Naive thymus-derived CD8-positive, alpha-beta T cell (primary cell): ENCODE measurements at places on chromosomes 3 and 15.
A peak's percentile ranks its signal among the peaks of the same experiment; 100 is the strongest.

GRCh38 chr3:153244961-153245360 is 82.9 kb downstream of the RAP2B start:
- H3K4me1 ChIP-seq, result peaks cover 58% of the 10 kb centered on the region
- no peaks in the 10 kb centered on the region for H3K27me3 ChIP-seq
- H3K36me3 ChIP-seq, result no peaks in the 10 kb centered on the region

GRCh38 chr15:69360642-69361041 is 53.5 kb upstream of the KIF23 start:
- no peaks in the 10 kb centered on the region for H3K36me3 ChIP-seq
- H3K27ac ChIP-seq, result no peak overlapping the region
- no peak for DNase-seq
- H3K27me3 ChIP-seq, result peaks cover 5% of the 10 kb centered on the region
- no peaks in the 10 kb centered on the region for H3K4me1 ChIP-seq

DNA sequence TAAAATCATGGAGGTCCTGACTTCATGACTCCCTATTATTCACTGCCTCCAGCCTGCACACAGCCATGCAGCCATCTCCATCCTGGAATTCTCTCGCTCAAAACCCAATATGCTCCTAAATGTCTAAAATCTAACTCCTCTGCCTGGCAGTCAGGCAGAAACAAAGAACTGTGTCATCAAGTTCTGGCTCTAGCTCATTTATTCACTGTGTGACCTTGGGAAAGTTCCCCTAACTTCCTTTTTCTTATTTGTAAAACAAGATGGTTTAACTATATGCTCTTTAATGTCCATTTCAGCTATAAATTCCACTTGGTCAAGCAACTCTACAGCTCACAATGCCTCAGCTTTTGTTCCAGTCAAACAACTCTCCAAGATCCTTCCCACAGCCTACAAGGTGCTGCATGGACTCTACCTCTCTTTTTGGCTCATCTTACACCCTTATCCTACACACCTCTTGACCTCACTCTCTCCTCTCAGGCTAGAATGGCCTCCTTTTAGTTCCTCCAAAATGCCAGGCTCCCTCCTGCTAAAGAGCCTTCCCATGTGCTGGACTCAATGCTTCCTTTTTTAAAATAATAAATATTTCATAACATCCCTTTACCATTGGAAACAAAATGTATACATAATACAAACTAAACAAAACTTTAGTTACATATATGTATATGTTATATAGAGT is 16.4 kb downstream of the PIK3CB start:
- H3K27me3 ChIP-seq, result no peaks in the 10 kb centered on the region
- H3K4me3 ChIP-seq, result no peak overlapping the region
- no peak for DNase-seq
- H3K4me1 ChIP-seq, result peaks cover 50% of the 10 kb centered on the region

DNA sequence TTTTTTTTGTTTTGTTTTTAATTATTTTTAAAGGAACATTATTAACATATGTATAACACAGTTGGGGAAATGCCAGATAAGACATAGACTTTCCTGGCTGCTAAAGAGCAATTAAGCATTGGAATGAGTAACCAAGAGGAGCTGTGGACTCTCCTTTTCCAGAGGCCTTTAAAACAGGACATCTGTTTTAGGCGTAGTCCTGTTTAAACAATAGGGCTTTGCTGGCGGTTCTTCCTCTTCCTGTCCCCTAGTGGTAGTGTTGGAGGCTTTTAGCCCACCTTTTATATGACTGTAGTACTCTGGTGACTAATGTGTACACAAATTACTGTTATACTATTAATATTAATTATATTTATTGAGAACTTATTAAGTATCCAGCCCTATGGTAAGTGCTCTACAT is 81.9 kb downstream of the PPARG start:
- H3K36me3 ChIP-seq, result no peaks in the 10 kb centered on the region
- DNase-seq, result no peak
- H3K27me3 ChIP-seq, result peaks cover 12% of the 10 kb centered on the region
- H3K4me1 ChIP-seq, result no peaks in the 10 kb centered on the region
- H3K4me3 ChIP-seq, result no peak overlapping the region
- H3K27ac ChIP-seq, result no peak overlapping the region

DNA sequence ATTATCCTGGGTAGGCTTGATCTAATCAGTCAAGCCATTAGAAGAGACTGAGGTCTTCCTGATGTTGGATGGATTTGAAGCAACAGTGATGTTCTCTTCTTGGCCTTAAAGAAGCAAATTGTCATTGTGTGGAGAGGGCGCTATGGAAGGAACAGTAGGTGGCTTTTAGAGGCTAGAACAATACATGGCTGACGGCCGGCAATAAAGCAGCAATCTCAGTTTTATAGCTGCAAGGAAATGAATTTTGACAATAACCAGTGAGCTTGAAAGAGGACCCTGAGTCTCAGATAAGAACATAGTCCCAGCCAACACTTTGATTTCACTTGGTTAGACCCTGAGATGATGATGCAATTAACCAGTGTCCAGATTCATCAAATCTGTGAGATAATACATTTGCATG is 302.1 kb downstream of the NSUN3 start:
- no peak overlapping the region for H3K4me3 ChIP-seq
- no peaks in the 10 kb centered on the region for H3K4me1 ChIP-seq
- H3K36me3 ChIP-seq, result no peaks in the 10 kb centered on the region
- DNase-seq, result no peak

GRCh38 chr15:66934868-66935520 is 130.4 kb upstream of the SMAD3 start:
- H3K27me3 ChIP-seq, result peaks cover 27% of the 10 kb centered on the region
- H3K4me3 ChIP-seq, result no peak overlapping the region
- H3K4me1 ChIP-seq, result peaks cover 4% of the 10 kb centered on the region
- no peak overlapping the region for H3K27ac ChIP-seq
- H3K36me3 ChIP-seq, result no peaks in the 10 kb centered on the region

GRCh38 chr3:187741403-187742350 is 3.6 kb downstream of the BCL6 start:
- peaks cover 41% of the 10 kb centered on the region for H3K4me1 ChIP-seq

GRCh38 chr3:130699765-130700164 is 46.9 kb downstream of the PIK3R4 start:
- H3K27ac ChIP-seq, result no peak overlapping the region
- H3K4me3 ChIP-seq, result no peak overlapping the region
- H3K36me3 ChIP-seq, result peaks cover 89% of the 10 kb centered on the region
- DNase-seq, result no peak

- no peaks in the 10 kb centered on the region for H3K4me1 ChIP-seq
- peaks cover 19% of the 10 kb centered on the region for H3K27me3 ChIP-seq
- no peaks in the 10 kb centered on the region for H3K36me3 ChIP-seq
- no peak overlapping the region for H3K27ac ChIP-seq
- DNase-seq, result no peak
These were observed 118.7 kb downstream of the CACNA1D start for GRCh38 chr3:53613125-53613524.

- no peak for DNase-seq
- H3K4me3 ChIP-seq, result no peak overlapping the region
- H3K27ac ChIP-seq, result no peak overlapping the region
These were observed 79.7 kb upstream of the PRR20G start for GRCh38 chr3:127367593-127367992.

GRCh38 chr3:10703875-10704274 is 112.2 kb upstream of the SLC6A11 start:
- H3K4me1 ChIP-seq, result peaks cover 7% of the 10 kb centered on the region
- peak overlapping the region; percentile 17 for H3K27ac ChIP-seq
- peaks cover 59% of the 10 kb centered on the region for H3K27me3 ChIP-seq
- H3K4me3 ChIP-seq, result no peak overlapping the region
- DNase-seq, result no peak

- H3K4me3 ChIP-seq, result no peak overlapping the region
- DNase-seq, result no peak
- no peaks in the 10 kb centered on the region for H3K27me3 ChIP-seq
- H3K27ac ChIP-seq, result no peak overlapping the region
- H3K4me1 ChIP-seq, result peaks cover 34% of the 10 kb centered on the region
These were observed 5.3 kb upstream of the NCK1 start for GRCh38 chr3:136856665-136857064.

DNA sequence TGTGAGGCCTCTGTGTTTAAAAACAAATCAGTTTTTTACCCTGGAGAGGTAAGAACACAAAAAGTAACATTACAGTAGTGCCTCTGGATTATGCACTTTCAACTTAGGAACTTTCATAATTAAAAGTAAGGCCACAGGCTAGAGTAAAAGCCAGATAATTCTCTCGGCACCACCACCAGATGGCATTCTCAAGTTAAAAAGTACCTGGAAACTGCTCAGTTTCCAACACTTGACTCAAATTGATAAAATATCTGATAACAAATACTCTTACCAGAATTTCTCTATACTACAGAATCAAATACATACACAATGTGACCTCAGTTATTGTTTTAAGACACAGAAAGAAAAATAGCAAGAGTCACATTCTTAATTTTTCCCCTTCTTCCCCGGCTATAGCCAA is 19.9 kb downstream of the SPICE1 start:
- no peaks in the 10 kb centered on the region for H3K27me3 ChIP-seq
- H3K27ac ChIP-seq, result peak overlapping the region; percentile 9
- DNase-seq, result peak; percentile 14
- H3K36me3 ChIP-seq, result peaks cover 9% of the 10 kb centered on the region

- H3K4me1 ChIP-seq, result no peaks in the 10 kb centered on the region
- H3K27ac ChIP-seq, result no peak overlapping the region
- H3K36me3 ChIP-seq, result no peaks in the 10 kb centered on the region
- peaks cover 11% of the 10 kb centered on the region for H3K27me3 ChIP-seq
These were observed 694.8 kb upstream of the NR2F2 start for GRCh38 chr15:95635666-95636065.

GRCh38 chr15:35130245-35130644 is 45.1 kb upstream of the NANOGP8 start:
- no peak for DNase-seq
- no peaks in the 10 kb centered on the region for H3K36me3 ChIP-seq
- no peak overlapping the region for H3K27ac ChIP-seq
- no peaks in the 10 kb centered on the region for H3K4me1 ChIP-seq
- no peak overlapping the region for H3K4me3 ChIP-seq

GRCh38 chr3:55402886-55403609 is 84.1 kb downstream of the WNT5A start:
- no peaks in the 10 kb centered on the region for H3K36me3 ChIP-seq
- no peak overlapping the region for H3K4me3 ChIP-seq
- H3K27me3 ChIP-seq, result peaks cover 4% of the 10 kb centered on the region
- no peak overlapping the region for H3K27ac ChIP-seq

- H3K27me3 ChIP-seq, result peaks cover 4% of the 10 kb centered on the region
- no peaks in the 10 kb centered on the region for H3K36me3 ChIP-seq
- no peak for DNase-seq
- H3K27ac ChIP-seq, result no peak overlapping the region
- H3K4me1 ChIP-seq, result no peaks in the 10 kb centered on the region
- H3K4me3 ChIP-seq, result no peak overlapping the region
These were observed 110.4 kb downstream of the EDEM1 start for GRCh38 chr3:5297895-5298294.

GRCh38 chr15:94327356-94327936 is 96.1 kb downstream of the MCTP2 start:
- H3K27me3 ChIP-seq, result no peaks in the 10 kb centered on the region
- peaks cover 23% of the 10 kb centered on the region for H3K36me3 ChIP-seq
- H3K4me1 ChIP-seq, result peaks cover 6% of the 10 kb centered on the region
- no peak overlapping the region for H3K4me3 ChIP-seq

DNA sequence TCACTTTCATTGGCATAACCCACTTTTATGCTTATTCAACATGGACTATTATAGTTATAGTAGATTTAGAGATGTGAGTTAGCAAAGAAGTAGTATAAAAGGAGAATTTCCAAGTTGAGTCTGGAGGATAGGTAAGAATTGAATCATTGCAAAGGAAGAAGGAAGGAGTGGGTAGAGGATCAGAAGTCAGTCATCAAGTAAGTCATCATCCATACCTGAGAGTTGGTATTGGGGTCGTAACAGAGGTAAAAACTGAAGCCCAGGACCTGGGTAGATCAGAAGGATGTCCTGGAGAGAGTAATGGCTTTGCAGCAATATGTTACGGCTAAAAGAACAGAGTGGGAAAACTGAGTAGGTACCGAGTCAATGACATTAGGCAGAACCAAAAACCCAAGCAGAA is 265.7 kb downstream of the SUCLG2 start:
- peak overlapping the region; percentile 32 for H3K27ac ChIP-seq
- H3K36me3 ChIP-seq, result peaks cover 39% of the 10 kb centered on the region
- no peak overlapping the region for H3K4me3 ChIP-seq
- no peak for DNase-seq
- peaks cover 23% of the 10 kb centered on the region for H3K4me1 ChIP-seq

- H3K4me3 ChIP-seq, result no peak overlapping the region
- H3K27me3 ChIP-seq, result peaks cover 3% of the 10 kb centered on the region
- H3K36me3 ChIP-seq, result no peaks in the 10 kb centered on the region
- H3K27ac ChIP-seq, result no peak overlapping the region
- no peak for DNase-seq
These were observed 221.3 kb upstream of the SLCO3A1 start for GRCh38 chr15:91632176-91632575.

DNA sequence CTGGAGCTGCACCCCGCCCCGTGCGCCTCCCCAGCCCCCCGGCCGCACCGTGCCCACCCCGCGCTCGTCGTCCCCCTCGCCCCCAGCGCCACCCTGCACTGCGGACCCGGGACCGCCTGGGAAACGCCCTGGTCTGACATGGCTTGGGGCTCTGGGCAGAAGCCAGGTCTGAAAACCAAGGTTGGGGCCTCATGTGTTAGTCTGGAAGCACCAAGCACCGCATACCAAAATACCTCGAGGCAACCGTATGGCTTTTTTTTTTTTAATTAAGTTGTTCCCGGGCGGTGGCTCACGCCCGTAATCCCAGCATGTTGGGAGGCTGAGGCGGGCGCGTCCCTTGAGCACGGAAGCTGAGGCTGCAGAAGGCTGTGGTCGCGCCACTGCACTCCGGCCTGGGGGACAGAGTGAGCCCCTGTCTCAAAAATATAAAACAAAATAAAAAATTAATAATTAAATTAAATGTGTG is 91.5 kb upstream of the CHD2 start:
- H3K36me3 ChIP-seq, result no peaks in the 10 kb centered on the region
- H3K27me3 ChIP-seq, result no peaks in the 10 kb centered on the region
- H3K4me1 ChIP-seq, result peaks cover 10% of the 10 kb centered on the region
- DNase-seq, result no peak

GRCh38 chr3:94301366-94301765 is 238.5 kb downstream of the NSUN3 start:
- H3K4me3 ChIP-seq, result no peak overlapping the region
- peaks cover 2% of the 10 kb centered on the region for H3K27me3 ChIP-seq
- no peaks in the 10 kb centered on the region for H3K36me3 ChIP-seq

DNA sequence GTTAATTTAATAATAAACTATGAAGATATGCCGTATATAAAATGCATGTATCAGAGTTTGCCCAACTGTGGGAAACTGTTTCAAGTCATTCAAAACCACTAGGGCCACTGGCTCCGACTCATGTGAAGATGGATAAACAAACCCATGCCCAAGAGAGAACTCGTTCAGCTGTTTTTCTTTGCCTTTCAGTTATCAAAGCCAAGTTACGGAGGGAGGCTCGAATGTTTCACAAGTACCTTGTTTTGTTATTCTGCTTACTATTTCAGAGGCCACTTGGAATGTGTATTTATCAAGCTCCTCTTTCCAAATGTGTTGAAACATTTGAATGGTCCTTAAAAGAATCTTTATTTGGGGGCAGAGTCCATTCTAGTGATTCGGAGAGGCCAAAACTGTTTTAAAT is 82.1 kb downstream of the DUT start:
- no peaks in the 10 kb centered on the region for H3K4me1 ChIP-seq
- DNase-seq, result no peak
- H3K4me3 ChIP-seq, result no peak overlapping the region
